Smooth muscle cell of the brain vasculature (primary cell): ENCODE measurements at places on chromosomes 3 and 15.

GRCh38 chr3:101567528-101568317, 6.1 kb downstream of the TRMT10C start:
- DNase-seq, result no peak

DNA sequence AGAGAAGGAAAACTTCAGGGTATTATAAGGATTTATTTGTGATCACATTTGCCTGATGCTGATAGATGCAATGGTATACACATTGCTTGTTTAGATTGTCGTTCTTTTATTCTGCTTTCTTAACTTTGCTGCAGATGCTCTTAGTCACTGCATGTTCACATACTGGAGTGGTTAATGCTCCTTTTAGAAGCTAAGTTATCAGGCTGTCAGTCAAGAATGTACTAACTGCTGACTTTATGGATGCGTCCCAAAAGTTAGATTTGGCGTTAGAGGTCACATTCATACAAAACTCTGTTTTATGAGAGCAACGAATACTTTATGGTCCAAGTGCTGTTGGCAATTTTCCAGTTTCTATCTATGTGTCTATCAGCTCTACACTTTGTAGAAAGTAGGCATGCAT, 160.7 kb downstream of the BBX start:
- no peak for DNase-seq

DNA sequence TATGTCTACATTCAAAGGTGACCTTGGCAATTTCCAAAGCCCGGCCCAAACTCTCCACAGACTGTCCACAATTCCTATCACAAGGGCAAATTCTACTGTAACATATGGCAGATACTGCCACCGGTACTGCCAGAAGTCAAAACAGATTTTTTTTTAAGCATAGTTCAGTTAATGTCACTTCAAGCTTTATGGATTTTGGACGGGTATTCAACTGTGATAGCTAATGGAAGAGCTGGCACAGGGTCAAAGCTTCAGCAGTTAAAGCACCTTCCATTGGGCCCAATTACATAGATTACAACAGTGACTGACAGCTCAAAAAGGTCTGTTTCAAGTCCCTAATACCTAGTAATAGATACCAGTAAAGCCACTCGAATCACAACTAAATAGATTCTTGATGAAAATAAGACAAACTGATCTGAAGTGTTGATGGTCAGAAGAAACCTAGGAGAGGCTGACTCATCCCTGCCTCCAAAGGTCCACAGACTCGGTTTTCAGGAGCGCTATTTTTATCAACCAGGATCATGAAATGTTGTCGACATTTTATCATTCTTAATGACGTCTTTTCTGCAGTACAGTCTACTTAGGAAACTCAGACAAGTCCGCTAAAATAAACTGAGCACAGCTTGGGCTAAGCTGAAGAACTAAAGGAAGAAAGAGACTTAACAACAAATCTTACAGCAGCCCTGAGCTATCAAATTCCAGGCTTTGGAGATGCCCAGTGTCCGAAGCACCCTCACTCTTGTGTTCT, 38.7 kb downstream of the ANXA2 start:
- DNase-seq, result no peak

- no peak for DNase-seq
These were observed 499 bp downstream of the RABL3 start for GRCh38 chr3:120741837-120742197.

DNA sequence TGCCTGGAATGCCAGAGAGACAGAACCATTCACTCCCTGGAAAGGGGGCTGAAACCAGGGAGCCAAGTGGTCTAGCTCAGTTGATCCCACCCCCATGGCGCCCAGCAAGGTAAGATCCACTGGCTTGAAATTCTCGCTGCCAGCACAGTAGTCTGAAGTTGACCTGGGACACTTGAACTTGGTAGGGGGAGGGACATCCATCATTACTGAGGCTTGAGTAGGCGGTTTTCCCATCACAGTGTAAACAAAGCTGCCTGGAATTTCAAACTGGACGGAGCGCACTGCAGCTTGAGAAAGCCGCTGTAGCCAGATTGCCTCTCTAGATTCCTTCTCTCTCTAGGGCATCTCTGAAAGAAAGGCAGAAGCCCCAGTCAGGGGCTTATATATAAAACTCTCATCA, 310.7 kb upstream of the DPPA4 start:
- no peak for DNase-seq

DNA sequence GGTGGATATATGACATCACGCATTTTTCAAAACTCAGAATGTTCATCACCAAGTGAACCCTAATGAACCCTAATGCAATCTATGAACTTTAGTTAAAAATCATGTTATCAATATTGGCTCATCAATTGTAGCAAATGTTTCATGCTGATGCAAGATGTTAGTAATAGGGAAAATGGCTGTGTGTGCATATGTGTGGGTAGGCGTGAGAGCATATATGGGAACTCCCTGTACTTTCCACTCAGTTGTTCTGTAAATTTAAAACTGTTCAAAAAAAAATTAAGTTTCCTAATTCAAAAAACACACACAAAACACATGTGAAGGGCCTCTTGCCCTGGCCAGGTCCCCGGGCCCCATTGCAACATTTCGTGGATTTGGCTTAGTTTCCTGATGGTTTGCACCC, 89.7 kb upstream of the PROK2 start:
- DNase-seq, result no peak

DNA sequence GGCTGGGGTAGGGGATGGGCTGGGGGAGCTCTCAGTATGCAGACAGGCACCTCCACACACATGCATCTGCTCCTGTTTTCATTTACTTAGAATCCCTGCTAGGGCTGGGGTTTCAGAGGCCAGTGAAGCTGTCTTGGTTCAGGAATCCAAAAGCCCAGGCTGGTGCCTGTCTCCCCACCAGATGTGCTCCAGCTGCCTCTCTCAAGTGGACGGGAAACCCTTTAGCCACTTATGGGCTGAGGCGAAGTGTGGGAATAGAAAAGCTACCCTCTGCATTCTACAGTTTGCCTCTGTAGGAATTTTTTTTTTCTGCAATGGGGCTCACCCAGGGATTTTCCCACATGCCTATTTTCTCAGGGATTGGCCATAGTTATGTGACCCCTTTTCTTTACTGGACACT, 72.5 kb downstream of the ATP2B2 start:
- no peak for DNase-seq

DNA sequence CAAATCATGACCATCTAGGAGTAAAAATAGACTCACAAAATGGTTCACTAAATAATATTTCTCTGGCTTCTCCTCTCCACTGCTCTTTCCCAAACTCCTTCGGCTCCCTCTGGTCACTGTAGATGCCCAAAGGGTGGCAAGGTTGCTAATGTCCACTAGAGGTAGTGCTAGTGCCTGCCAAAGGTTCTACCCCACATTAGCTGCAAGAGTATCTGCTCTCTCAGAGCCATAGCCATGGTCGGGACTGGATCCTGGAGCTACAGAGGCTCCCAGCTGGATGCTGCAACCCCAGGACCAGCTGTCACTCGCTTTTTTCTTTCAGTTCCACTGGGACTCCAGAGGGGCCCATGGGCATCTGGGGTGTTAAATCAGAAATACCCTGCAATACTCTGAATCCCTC, 8.5 kb downstream of the HTR3D start:
- DNase-seq, result no peak

DNA sequence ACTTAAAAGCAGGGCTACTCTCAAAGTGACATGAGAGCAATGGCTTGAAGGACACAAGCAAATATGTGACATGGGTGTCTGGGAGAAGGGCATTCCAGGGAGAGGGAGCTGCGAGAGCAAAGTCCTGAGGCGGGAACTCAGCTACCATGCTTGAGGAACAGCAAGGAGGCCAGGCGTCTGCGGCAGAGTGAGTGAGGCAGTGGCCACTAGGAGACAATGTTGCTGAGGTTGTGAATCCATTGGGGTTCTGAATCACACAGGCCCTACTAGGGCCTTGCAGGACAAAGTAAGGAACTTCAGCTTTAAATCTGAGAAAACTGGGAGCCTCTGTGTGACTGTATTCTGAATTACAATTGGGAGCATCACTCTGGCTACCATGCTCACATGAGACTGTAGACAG, 94.1 kb upstream of the PRICKLE2 start:
- DNase-seq, result no peak

DNA sequence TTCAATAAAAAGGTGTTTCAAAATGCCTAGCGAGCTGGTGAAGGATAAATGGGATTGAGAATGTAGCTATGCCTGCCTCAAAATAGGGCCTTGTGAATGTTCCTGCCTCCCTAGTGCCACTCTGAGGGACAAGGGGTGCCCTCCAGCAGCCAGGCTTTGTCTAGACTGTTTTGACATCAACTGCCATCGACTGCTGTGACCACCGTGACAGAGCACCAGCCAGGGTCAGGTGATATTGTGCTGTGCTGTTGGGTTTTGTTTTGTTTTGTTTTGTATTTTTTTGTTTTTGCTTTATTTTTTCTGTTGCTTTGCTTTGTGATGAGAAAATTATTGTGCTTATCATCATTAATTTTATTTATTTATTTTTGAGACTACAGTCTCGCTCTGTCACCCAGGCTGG, 144.8 kb downstream of the SMAD6 start:
- DNase-seq, result no peak

GRCh38 chr3:97930018-97930417, 42.2 kb downstream of the RIOX2 start:
- DNase-seq, result no peak

DNA sequence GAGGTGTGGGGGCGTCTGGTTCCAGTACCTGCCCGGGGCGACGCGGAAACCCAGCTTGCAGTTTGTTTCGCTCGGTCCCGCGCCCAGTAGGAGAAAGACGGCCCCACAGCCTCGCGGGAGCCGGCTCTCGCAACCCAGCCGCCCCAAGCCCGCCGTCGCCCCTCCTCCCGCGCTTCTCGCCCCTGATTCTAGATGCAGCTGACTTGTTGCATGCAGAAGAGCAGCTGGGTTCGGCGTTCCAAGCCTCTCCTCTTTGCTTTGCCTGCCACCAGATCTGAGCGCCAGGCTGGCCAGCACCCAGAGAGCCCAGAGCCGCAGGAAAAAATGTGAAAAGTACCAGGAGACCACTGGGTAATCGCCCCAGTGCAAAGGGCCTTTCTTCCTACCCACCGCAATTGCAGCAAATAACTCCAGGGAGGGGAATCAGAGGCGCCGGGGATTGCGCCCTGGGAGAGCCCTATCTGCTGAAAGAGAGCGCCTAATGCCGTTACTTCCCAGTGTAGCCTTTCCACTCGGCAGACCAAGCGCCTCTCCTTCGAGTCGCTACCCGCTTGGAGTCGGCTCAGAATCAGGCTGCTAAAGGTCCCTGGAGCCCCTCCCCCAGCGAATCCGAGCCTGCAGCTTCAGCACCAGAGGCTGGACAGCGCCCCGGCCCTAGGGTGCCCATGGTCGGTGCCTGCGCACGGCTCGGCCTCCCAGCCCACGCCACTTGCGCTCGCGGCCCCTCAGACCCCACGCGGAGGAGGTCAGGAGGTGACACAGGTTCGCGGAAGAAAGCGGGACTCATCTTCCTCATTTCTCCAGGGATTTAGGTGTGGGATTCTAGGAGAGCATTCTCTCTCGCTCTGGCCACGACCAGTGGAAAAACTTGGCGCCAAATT, 15.7 kb upstream of the AEN start:
- DNase-seq, result no peak

DNA sequence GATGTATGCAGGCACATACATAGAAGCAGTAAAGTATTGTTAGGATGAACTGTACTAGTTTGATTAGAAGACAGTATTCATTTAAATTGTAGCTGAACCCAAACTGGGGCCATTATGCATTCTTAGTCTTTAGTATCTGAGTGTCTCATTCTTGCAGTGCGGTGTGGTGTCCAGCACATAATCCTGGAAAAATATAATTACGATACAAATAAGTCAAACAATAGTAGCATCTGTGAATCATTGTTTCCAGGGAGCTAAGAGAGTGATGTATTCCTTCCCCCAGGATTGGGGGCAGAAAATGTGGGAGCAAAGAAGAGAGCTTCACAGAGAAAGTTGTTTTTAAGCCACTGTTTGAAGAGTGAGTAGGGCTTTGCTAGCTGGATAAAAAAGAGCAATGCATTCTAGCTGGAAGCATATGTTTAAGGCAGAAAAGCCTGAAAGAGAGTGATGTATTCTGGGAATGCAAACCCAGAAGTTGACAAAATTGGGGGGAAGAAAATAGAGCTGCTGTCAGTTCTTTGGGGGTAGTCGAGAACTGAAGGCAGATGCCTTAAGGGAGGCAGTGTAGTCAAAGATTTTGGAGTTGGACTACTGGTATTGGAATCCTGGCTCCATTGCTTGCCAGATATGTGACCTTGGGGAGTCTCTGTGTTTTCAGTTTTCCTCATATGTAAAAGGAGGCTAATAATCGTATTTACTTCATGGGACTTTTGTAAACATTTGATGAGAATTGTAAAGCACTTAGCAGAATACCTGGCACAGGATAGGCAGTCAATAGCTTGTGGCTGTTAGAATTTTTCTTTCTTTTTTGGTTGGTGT, 14.1 kb downstream of the SLMAP start:
- DNase-seq, result no peak

GRCh38 chr3:100069472-100069871, 44.8 kb downstream of the FILIP1L start:
- DNase-seq, result no peak

GRCh38 chr15:72961346-72961745, 90.9 kb upstream of the NEO1 start:
- no peak for DNase-seq

DNA sequence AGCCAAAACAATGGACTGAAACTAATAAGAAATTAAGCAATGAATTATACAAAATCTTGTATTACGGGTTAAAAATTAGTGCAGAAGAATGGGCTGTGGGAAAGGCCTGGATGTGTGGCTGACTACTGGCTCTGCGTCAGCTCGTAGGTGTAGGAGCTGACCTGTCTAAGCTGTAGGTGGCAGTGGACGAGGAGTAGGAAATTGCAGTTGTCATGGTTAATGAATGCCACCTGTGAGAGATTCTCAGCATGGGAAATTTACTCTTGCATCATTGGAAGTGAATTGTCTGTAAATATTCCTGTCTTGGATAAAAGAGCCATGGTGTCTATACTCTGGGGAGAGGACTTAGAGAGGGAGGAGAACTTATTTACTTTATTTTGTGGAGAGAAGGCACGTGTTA, 23.4 kb downstream of the CHRNA7 start:
- no peak for DNase-seq

- no peak for DNase-seq
These were observed 1.5 kb upstream of the IDH2 start for GRCh38 chr15:90103701-90104329.

DNA sequence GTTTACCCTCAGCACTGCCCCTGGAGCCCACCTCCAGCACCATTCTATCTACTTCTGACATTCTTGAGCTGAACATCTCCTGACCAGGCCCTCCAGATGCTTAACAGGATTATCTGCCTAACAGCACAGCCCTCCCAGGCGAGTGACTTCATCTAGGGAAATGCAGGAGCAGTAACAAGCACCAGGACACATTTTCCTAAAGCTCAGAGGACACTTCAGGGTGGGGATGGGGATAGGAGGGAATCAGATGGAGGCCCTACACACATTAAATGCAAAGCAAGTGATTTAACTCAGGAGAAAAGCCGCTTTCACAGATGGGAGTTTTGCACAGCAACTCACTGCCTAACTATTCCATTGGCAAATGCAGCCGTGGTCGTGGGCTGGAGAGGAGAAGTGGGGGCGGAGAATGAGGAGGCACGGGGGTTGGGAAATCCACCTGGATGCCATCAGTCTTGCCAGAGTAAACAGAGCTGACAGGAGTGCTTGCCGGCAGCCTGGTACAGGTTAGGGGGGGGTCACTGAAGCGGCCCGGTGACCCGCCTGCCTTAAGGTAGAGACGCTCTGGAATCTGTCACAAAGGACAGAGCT, 21.3 kb upstream of the BNC1 start:
- DNase-seq, result no peak

- DNase-seq, result no peak
These were observed 81.7 kb upstream of the MYZAP start for GRCh38 chr15:57509965-57510364.

GRCh38 chr3:193868590-193868989, 267.4 kb upstream of the HES1 start:
- no peak for DNase-seq

GRCh38 chr3:14482271-14482721, 57.8 kb downstream of the GRIP2 start:
- DNase-seq, result peak; percentile 32
